ENCODE measurements at places on chromosomes 3 and 15.

GRCh38 chr3:189629803-189630455 lies 1.3 kb upstream of the TP63 start:
- no peak overlapping the region for H3K27ac ChIP-seq
- no peak overlapping the region for H3K4me3 ChIP-seq
- no peak for DNase-seq
- no peaks in the 10 kb centered on the region for H3K36me3 ChIP-seq

- peaks cover 64% of the 10 kb centered on the region for H3K36me3 ChIP-seq
- H3K27ac ChIP-seq = peak overlapping the region; percentile 97
- H3K4me3 ChIP-seq = peak overlapping the region; percentile 17
- DNase-seq = peak; percentile 25
Measured at GRCh38 chr15:60370105-60370868, 27.5 kb downstream of the ANXA2 start.

- H3K36me3 ChIP-seq = peaks cover 10% of the 10 kb centered on the region
- H3K4me1 ChIP-seq = peaks cover 12% of the 10 kb centered on the region
- no peak overlapping the region for H3K4me3 ChIP-seq
- no peak for DNase-seq
Measured at GRCh38 chr15:80445300-80446041, 41.3 kb downstream of the ARNT2 start.

GRCh38 chr3:70982700-70983140 lies 600.8 kb downstream of the FOXP1 start:
- H3K36me3 ChIP-seq = peaks cover 14% of the 10 kb centered on the region
- H3K27ac ChIP-seq = peak overlapping the region; percentile 97
- no peak overlapping the region for H3K4me3 ChIP-seq
- no peaks in the 10 kb centered on the region for H3K27me3 ChIP-seq

DNA sequence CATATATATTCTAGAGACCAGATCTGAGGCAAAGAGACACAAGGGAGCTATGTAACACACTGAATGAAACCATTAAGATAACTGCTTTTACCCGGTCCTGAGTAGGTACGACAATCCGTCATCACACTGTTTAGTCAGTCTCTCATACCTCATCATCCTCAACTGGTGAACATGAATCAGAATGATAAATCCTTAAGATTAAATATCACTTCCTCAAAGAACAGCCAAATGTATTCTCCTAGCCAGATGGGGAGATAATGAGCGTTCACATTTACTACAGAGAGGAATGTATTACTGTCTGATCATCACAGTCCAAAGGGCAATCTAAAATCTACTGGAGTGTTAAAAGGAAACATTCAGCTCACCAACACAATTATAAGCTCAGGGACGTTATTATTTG lies 319.4 kb upstream of the STAC start:
- no peak overlapping the region for H3K4me3 ChIP-seq
- no peak overlapping the region for H3K27ac ChIP-seq
- no peak for DNase-seq
- H3K4me1 ChIP-seq = no peaks in the 10 kb centered on the region
- no peaks in the 10 kb centered on the region for H3K36me3 ChIP-seq

DNA sequence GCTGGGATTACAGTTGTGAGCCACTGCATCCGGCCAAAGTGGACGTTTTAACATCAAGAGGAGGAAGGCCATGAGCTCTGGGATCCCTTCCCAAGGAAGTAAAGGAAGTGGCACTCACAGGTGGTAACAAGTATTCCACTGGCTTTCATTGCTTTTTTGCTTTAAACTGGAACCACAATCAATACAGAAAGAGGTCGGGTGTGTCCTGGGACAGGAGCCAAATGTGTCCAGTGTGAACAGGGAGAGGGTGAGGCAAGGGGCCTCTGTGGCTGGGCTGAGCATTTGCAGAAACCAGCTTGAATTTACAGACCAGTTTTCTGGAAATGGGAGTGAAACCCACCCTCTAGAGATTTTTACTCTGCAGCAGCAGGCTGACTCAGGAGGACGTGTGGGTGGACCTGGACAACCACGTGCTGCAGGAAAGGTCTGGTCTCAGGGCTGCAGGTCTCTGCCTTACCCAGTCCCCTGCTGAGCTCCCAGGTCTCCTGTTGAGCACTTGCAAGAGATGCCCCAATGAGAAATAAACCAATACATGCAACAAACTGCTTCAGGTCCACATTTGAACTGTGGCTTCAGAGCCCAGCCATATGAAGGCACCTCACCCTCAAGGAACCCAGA lies 42.8 kb upstream of the TMEM115 start:
- no peak overlapping the region for H3K4me3 ChIP-seq
- H3K27ac ChIP-seq = no peak overlapping the region
- H3K27me3 ChIP-seq = peaks cover 67% of the 10 kb centered on the region
- no peak for DNase-seq

GRCh38 chr15:86076468-86076867 lies 3.2 kb upstream of the AGBL1 start:
- H3K27me3 ChIP-seq = no peaks in the 10 kb centered on the region
- DNase-seq = no peak
- no peaks in the 10 kb centered on the region for H3K36me3 ChIP-seq
- H3K4me3 ChIP-seq = no peak overlapping the region
- H3K4me1 ChIP-seq = no peaks in the 10 kb centered on the region
- no peak overlapping the region for H3K27ac ChIP-seq

DNA sequence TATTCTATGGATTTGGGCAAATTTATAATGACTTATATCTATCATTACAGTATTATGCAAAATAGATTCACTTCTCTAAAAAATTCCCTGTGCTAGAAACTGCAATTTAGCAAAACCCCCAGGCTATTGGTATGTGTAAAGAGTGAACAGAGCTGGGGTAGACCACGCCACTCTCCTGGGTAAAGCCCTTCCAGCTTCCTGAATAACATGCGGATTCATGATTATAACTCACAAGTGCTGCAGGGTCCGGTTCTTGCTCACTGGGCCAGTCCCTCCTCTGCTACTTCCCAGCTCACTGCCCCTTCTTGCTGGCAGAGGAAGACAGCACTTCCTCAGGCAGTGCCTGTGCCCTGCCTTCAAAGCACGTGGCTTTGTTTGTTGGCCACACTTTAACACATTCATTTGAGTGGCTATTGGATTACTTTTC lies 4.1 kb downstream of the CD80 start:
- DNase-seq = no peak
- H3K27ac ChIP-seq = no peak overlapping the region
- H3K4me3 ChIP-seq = no peak overlapping the region
- H3K36me3 ChIP-seq = no peaks in the 10 kb centered on the region
- H3K4me1 ChIP-seq = peaks cover 3% of the 10 kb centered on the region
- H3K27me3 ChIP-seq = no peaks in the 10 kb centered on the region

DNA sequence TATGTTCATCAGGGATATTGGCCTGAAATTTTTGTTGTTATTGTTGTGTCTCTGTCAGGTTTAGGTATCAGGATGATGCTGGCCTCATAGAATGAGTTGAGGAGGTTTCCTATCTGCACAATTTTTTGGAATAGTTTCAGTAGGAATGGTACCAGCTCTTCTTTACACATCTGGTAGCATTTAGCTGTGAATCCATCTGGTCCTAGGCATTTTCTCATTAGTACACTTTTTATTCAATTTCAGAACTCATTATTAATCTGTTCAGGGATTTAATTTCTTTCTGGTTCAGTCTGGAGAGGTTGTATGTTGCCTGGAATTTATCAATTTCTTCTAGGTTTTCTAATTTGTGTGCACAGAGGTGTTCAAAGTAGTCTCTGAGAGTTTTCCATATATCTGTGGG lies 57.0 kb downstream of the STRIT1 start:
- no peak overlapping the region for H3K27ac ChIP-seq
- no peaks in the 10 kb centered on the region for H3K36me3 ChIP-seq
- DNase-seq = no peak
- H3K4me1 ChIP-seq = peaks cover 5% of the 10 kb centered on the region

GRCh38 chr3:148873977-148874376 lies 8.9 kb downstream of the CPA3 start:
- no peak overlapping the region for H3K27ac ChIP-seq
- H3K4me1 ChIP-seq = no peaks in the 10 kb centered on the region
- no peak for DNase-seq
- no peak overlapping the region for H3K4me3 ChIP-seq

Measured in mesenchymal stem cell (in vitro differentiated cells and primary cell).